ENCODE measurements at places on chromosomes 16 and 17.
A peak's percentile ranks its signal among the peaks of the same experiment; 100 is the strongest.

GRCh38 chr16:59478838-59479237 lies 744.7 kb upstream of the GOT2 start:
- DNase-seq = no peak

- peak; percentile 6 for DNase-seq
These were observed 56.6 kb downstream of the DUSP14 start for GRCh38 chr17:37546302-37546701.

- DNase-seq = no peak
These were observed 4.2 kb downstream of the SLC2A4 start for GRCh38 chr17:7285679-7286078.

- DNase-seq = no peak
These were observed 685.8 kb downstream of the WWOX start for GRCh38 chr16:78785218-78785617.

GRCh38 chr17:80393961-80394360 lies 21.0 kb upstream of the ENDOV start:
- no peak for DNase-seq

DNA sequence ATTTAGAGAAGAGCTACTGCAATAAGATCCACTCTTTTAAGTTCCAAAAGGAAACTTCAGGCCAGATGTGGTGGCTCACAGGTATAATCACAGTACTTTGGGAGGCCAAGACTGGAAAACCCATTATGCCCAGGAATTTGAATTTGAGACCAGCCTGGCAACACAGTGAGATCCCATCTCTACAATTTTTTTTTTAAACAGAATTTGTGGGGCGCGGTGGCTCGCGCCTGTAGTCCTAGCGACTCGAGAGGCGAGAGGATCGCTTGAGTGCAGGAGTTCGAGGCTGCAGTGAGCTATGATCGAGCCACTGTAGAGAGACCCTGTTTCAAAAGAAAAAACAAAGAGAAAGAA lies 793 bp downstream of the COG7 start:
- no peak for DNase-seq

GRCh38 chr16:69324585-69325253 lies 5.7 kb downstream of the PDF start:
- no peak for DNase-seq

DNA sequence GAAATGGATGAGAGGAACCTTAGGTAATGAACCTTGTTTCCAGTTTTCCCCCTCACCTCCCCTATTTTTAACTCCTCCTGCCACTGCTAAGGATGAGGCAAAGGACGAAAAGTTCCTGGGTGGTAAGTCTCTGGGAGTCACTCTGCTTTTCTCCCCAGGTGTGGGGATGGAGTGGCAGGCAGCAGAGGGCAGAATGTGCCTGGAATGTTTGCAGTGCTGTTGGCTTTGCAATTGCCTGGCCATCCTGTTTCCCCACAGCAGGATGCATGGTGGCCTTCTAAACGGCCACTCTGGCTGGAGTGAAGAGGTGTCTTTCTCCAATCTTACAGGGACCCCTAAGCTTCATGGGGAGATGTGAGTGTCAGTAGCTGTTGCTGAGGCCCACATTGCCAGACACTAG lies 432.5 kb upstream of the ZFHX3 start:
- no peak for DNase-seq

- DNase-seq = no peak
These were observed 325.8 kb downstream of the CBLN1 start for GRCh38 chr16:48955837-48956236.

GRCh38 chr17:46026166-46027047 lies 27.4 kb downstream of the STH start:
- no peak for DNase-seq

DNA sequence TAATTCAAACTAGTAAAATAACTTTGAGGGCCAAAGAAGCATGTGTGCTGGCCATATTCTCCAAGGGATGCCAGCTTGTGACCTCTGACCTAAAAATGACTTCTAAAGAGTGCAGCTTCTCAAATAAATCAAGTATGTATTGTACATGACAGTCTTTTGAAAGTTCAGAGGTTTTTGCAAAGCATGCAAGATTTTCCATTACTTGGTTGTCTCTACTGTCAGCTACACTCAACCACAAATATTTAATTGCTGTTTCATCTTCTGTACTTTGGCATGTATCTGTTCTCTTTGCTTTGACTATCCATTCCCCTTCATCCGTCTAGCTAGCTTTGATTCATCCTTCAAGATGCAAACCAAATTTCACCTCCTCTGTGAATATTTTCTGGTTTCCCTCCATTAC lies 121.9 kb upstream of the HS3ST2 start:
- DNase-seq = no peak

DNA sequence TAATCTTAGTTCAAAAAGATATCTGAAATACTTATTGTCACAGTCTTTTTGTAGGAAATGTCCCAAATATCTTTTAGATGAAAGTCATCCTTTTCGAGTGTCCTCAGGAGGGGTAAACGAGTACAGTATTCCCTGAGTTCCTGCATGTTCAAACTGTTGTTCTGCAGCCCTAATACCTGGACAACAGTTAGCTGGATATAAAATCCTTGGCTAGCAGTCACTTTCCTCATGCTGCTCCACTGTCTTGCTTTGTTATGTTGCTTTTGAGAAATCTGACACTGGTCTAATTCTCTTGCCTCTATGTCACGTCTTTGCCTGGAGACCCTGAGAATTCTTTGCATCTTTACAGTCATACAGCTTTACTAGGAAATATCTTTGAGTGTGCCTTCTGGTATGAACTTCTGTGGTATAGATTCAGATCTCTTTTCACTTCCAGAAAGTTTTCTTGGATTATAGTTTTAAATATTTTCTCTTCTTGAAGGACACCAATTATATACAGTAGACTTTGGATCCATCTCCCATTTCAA lies 9.5 kb downstream of the MBTD1 start:
- DNase-seq = no peak

DNA sequence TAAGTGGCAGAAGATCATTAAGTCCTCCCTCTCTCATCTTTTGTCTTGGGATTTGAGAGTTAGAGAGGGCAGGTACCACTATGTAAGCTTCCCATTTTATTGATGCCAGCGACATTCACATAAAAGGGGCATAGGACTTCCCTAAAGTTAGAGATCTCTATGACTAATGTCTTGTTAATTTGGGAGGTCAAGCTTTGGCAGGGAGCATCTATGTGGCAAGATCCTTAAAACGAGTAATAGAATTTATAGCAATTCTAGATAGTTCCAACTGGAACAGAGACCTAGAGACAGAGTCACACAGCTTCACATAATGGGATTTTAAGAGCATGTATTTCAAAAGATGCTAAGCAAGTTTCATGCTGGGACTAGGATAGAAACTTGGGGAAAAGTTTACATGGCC lies 308.0 kb downstream of the MAP2K6 start:
- no peak for DNase-seq

Measured in cerebellum (tissue), 4 donors.